ENCODE measurements at places on chromosomes 3 and 15.

GRCh38 chr3:147361454-147362420 is 44.6 kb downstream of the ZIC4 start:
- DNase-seq, result peak; percentile 96

- no peak for DNase-seq
These were observed 106.5 kb upstream of the P2RY1 start for GRCh38 chr3:152728231-152728980.

DNA sequence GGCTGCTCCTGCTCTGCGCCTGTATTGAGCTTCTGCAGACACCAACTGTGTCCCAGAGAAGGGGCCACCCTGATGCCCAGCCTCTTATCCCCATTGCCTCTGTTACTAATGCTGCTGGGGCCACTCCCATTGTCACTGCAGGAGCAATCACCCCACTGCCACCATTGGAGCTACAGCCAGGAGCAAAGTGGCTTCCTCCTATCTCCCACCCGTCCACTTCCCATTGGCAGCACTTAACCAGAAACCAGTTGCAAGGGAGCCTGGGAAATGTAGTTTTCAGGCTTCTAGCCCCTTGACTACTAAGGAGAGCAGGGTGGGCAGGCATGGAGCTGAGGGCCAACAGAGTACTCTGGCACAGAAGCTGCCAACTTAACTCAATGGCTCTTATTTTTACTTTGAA is 55.9 kb upstream of the KLF13 start:
- DNase-seq, result peak; percentile 84

GRCh38 chr3:109268181-109268580 is 48.1 kb downstream of the DPPA2 start:
- no peak for DNase-seq

DNA sequence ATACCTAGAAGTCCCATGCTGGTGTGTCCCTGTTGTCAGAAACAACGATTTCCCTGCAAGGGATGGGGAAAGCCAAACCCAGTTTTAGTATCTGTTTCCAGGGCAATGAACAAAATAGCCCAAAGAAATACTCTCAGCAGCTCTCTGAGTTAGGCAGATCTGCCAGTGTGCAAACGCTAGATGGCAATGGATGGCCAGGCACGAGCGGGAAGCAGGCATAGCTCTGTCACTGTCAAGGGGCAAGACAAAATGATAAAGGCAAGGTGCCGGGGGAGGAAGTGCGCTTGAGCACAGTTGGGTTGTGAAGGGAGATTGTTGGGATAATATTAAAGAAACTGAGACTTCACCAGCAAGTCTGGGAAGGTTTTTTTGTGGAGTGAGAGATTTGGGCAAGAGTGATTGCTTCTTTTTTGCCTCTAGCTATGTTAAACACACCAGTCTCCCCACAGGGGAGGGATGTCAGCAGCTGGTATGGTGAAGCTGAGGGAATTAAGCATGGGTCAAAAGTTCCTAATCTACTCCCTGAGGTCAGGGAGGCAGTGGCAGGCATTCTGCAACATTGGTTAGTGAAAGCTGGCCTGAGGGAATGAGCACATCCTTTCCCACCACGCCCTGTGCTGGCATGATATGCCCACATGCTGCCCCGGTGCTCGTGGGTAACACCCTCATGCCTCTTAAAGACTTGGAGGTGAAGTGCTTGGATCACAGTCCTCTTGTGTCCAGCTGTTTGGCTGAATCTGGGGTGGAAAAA is 117.5 kb downstream of the PDCD6IP start:
- peak; percentile 57 for DNase-seq

- DNase-seq, result no peak
These were observed 302.6 kb upstream of the TBL1XR1 start for GRCh38 chr3:177499779-177500423.

- no peak for DNase-seq
These were observed 528.6 kb upstream of the LMCD1 start for GRCh38 chr3:7973006-7973405.

GRCh38 chr15:78034495-78035191 is 42.9 kb downstream of the TBC1D2B start:
- no peak for DNase-seq

DNA sequence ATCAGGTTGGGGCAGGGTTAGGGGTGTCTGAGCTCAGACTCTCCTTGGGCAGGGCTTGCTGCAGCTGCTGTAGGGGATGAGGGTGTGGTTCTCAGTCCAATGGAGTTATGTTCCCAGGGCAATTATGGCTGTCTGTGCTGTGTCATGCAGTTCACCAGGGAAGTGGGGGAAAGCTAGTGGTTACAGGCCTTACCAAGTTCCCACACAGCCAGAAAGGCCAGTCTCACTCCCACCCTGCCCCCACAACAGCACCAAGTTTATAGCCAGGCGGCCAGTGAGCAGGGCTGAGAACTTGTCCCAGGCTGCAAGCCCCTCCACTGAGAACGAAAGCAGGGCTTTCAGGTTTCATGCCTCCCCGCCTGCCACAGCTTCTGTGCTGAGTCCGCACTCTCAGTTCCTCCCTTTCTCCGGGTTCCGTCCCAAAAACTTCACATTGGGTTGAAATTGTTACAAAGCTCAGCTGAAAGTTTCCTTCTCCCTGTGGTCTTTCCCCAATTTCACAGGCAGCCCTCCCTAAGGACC is 19.6 kb upstream of the CPOX start:
- no peak for DNase-seq

- DNase-seq, result no peak
These were observed 101.4 kb upstream of the SOX2 start for GRCh38 chr3:181610083-181610972.

GRCh38 chr3:177929310-177929709 is 606.9 kb upstream of the KCNMB2 start:
- no peak for DNase-seq

DNA sequence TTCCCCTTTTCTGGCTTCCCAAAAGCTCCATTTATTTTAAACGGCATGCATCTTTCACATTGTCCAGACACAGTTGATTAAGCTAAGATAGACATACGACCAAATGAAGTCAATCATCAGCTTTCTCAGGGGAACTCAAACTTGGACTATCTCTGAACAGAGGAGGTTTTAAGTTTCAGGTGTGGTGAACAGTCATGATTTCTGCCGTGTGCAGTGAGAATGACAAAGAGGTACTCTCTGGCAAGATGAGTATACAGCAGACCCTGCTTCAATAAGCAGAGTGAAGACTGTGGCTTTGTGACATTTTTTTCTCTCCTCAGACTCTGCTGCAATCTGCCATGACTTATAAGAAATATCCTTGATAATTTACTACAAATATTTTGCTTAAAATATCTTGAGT is 307.7 kb downstream of the CNTN6 start:
- DNase-seq, result no peak

DNA sequence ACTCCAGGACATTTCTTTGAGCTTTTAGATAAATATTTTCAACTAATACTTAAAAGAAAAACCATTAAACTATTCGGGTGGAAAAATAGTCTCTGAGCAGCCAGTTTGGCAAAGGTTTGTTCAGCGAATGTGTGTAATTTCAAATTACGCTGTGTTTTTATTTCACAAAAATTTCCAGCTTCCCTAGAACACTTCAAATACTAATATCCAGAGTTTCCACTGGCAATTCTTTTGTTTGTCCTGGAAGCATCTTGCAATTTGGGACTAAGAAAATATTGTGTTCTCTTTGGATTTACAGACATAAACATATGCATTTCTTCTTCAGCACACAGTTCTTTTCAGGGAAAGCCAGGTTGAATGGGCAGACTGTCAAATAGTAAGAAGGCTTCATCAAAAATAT is 61.9 kb downstream of the MDFIC2 start:
- no peak for DNase-seq

GRCh38 chr3:150742679-150743078 is 20.3 kb downstream of the SIAH2 start:
- DNase-seq, result no peak

DNA sequence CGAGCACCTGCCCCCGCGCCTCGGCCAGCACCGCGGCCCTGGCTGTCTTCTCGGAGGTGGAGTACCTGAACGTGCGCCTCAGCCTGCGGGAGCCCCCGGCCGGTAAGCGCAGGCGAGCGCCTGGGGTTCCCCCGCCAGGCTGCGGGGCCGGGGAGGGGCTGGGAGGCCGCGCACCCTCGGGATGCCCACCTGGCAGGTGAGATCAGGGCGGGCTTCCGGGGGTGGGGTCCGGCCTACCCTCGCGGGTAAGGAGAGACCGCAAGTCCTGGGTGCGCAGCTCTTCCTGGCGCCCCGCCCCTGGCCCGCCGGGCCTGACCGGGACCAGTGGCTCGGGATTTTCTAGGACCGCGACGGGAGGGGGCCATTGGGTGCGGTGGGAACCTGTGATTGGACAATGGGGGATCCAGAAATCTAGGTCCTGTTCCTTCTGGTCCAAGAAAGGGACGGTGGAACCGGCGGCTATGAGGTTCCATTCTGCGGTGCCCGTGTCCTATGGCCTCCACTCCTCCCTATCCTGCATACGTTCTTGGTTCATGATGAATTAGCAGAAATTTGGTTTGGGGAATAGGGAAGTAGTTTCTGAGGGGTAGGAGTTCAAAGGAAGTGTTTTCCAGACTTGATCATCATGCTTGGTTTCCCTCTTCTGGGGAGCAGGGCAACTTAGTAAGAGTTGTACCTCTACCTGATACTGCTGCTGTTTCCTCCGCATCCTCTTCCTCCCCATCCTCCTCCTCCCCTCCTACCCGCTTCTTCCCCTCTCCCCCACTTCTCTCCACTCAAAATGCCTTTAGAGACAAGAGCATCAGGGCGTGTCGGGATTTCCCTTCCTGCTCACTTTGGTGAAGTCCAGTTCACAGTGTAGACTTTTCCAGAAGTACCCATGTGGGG is 808 bp downstream of the ARRDC4 start:
- DNase-seq, result peak; percentile 82

DNA sequence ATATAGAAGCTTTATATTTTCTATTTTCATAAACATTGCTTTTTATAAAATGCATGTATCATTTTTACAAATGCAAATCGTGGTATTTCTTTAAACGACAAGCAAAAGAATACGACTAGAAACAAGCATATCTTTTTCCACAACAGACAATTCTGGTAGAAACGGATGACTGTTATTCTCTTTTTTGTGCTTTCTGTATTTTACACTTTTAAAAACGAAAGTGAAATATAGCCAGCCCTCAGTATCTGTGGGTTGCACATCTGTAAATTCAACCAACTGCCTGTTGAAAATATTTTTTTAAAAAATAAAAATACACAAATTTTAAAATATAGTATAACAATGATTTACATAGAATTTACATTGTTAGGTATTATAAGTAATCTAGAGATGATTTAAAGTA is 61.3 kb downstream of the PRTG start:
- no peak for DNase-seq

DNA sequence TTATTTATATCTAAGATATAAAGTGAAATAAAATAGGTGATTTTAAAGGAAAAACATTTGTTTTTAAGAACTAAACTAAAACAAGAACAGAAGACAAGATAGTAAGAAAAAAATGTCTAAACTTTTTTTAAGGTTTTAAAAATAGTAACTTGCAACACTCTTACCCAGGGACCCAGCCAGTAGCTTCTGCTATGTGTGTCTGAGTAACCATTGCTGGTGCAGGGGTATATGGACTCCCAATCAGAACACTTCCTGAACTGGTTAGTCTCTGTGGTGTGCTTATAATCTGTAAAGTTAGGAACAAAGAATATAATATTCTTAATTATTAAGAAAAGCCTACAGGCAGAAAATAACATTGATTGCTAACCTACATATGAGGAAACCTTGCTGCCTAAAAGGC is 118.4 kb downstream of the ATP1B3 start:
- no peak for DNase-seq

GRCh38 chr15:40936709-40937666 is 7.8 kb downstream of the DLL4 start:
- DNase-seq, result no peak

GRCh38 chr3:126019683-126020082 is 50.7 kb downstream of the ROPN1B start:
- DNase-seq, result no peak

GRCh38 chr3:188901126-188901525 is 270.6 kb upstream of the TPRG1 start:
- no peak for DNase-seq

DNA sequence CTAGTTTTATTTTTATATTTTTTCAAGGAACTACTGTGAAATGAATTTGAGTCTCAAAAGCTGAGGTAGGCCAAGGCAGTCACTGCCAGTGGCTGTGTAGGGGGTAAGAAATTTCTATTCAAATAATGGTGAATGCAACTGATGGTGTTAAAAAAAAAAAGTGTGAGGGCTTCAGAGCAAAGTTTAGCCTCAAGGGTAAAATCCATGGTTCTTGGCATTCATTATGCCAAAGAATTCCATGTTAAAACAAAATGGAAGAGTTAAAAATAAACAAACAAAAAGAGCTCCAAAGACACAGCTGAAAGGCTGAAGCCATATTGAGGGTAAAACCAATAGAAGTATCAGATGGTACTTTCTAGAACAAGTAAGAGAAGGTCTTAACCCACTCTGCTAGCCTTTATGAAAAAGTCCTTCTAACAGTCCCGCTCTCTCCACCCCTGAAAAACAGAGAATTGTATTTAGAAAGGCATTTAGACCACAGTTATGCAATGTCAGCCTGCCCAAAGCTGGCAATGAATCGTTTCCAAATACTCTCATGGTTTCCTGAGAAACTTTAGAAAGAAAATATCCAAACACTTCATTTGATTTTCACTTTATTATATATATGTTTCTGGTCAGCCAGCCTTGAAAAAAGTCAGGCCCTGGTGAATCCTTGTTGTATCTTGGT is 158.4 kb upstream of the GMNC start:
- no peak for DNase-seq

GRCh38 chr15:76846782-76847181 is 58.4 kb downstream of the SCAPER start:
- no peak for DNase-seq

DNA sequence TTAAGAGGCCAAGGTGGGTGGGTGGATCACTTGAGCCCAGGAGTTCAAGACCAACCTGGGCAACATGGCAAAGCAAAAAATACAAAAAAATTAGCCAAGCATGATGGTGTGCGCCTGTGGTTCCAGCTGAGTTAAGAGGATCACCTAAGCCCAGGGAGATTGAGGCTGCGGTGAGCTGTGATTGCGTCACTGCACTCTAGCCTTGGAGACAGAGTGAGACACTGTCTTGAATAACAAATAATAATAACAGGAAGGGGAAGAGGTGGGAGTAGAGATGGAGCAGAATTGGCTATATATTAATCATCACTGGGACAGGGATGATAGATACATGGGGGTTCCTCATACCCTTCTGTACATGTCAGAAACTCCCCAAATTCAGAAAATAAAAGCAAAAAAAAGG is 23.8 kb upstream of the NMB start:
- no peak for DNase-seq

GRCh38 chr3:45443459-45443858 is 55.1 kb downstream of the LARS2 start:
- no peak for DNase-seq

- peak; percentile 59 for DNase-seq
These were observed 56.3 kb downstream of the KLF15 start for GRCh38 chr3:126300761-126301481.

Data from endodermal cell (in vitro differentiated cells).